WTC11 (cell line): ENCODE measurements at places on chromosomes 11 and 22.

- DNase-seq: no peak
Observed at GRCh38 chr22:45230026-45230721, 10.5 kb downstream of the KIAA0930 start.

- DNase-seq: peak; percentile 7
Observed at GRCh38 chr11:2527621-2528291, 82.9 kb downstream of the KCNQ1 start.

DNA sequence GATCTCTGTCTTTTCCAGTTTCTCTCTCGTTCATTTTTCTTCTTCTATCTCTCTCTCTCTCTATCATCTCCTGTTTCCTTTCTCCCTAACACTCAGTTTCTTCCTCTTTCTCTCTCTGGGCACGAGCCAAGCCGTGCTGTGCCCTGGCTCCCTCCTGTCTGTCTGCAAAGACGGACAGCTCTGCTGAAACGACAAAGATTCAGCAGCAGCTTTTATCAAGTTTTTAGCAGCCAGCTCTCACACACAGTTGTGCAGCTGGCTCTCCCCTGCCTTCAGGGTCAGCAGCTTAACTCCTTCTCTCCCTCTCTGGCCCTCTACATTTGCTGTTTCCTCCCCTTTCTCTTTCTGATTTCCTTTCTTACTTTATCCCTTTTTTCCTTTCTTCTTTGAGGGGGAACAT lies 352.0 kb upstream of the MPPED2 start:
- no peak for DNase-seq

DNA sequence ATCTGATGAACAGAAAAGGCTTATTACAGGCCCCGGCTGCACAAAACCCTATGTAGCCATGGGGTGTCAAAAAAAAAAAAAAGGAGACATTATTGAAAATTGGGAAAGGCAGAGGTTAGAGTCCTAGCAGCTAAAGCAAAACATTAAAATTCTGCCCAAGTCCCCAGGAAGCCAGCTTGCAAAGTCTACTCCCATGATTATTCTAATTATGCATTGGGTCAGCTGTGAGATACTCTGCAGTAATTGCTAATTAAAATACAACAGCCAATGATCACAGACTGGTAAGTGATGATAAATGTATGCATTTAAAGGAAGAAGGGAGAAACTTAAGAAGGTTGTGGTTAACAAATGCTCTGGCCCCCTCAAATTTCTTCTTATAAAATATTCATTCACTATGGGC lies 286.9 kb upstream of the PITPNB start:
- DNase-seq: no peak

DNA sequence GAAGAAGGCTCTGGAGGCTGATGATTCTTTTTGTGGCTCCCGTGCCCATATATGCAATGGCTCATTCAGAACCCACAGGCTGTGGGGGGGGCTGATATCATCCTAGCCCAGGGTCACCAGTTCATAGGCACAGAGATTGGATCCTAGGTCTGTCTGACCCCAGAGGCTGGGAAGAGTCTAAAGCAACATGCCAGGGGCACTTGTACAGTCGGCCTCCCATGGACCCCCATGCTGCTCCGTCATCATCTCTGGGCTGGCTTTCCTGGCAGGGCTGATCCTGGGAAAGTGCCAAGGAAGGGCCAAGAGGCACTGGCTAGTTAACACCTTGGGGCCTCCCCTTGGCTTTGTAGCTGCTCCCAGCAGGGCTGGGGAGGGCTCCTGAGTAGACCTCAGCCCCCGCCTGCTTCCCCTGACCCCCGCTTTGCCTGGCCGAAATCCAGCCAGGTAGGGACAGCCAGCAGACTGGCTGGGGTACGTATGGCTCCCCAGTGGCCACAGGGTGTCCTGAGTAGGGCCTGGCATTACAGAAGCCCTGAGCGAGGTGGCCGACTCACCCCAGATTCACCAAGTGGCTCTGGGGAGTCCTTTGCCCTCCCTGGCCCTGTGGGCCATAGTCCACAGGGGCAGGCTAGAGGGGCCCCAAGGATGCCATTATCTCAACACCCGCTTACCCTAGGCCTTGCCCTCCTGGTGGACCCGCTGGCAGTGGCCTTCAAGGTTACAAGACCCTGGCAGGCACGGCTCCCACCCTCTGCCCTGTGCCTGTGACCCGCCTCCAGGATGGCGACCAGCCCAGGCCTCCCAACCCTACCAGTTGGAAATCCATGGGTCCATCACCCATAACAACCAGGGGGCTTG lies 22.5 kb downstream of the FADS3 start:
- DNase-seq: no peak

DNA sequence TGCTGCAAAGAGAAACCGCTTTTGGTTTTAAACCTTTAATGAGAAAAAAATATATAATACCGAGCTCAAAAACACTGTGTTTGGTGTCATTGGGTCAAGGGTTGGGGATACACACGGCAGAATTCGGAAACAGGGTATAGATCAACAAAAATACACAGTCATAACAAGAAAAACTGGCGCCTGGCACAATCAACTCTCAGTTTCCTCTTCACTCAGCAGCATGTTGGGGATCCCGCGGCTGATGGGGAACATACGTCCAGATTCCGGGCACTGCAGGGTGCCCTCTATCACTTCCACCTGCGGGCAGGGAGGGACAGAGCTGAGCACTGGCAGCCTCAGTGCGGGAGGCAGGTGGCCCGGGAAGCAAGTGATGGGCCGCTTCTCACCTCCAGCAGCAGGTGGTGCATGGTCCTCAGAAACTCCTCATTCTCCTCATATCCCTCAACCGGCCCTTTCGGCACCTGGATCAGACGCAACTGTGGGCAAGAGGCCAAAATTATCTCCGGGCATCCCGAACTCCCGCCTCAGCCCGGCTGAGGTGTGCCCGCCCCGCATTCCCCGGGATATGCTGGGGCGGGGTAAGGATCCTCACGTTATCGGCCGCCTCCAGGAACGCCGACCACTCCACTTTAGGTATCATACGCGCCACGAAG lies 561 bp downstream of the TRMT112 start:
- DNase-seq: peak; percentile 39

- DNase-seq: peak; percentile 23
Observed at GRCh38 chr11:44199298-44199697, 103.8 kb downstream of the EXT2 start.

GRCh38 chr11:121244884-121245283 lies 47.7 kb upstream of the SC5D start:
- DNase-seq: no peak

- no peak for DNase-seq
Observed at GRCh38 chr11:118649941-118650340, 29.5 kb downstream of the TREH start.

- peak; percentile 2 for DNase-seq
Observed at GRCh38 chr11:78218707-78219492, 30.2 kb downstream of the USP35 start.

- no peak for DNase-seq
Observed at GRCh38 chr11:112617098-112617425, 344.2 kb upstream of the NCAM1 start.

DNA sequence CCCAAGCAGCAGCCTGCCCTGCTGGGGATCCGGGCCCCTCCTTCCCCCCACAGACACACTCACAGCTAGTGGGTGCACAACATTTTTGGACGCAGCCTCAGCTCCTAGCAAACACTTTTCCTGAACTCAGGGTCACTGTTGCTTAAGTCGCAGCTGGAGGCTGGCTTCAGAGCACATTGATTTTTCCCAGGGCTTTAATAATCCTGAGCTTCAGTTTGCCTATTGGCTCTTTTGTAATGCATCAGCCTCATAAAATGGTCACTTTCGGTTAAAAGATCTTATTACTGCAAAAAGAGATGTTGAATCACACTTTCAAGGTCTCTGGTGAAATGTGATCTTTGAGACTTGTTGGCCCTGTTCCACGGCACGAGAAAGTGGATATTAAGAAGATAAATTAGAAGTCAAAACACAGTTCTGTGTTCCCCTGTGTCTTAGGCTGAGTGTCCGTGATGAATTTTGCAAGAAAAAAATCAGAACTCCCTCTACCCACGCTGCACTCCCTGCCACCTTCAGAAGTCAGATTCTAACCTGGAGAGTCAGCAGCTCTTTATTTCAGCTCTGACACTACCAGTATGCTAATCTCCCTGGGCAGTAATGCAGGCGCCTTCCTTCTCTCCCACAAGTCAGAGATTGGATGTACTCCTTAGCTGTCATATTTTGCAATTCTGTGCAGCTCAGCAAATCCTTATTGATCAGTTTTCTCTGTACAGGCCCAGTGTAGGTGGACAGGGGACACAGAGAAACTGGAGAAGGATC lies 158.2 kb upstream of the E2F8 start:
- DNase-seq: no peak

- no peak for DNase-seq
Observed at GRCh38 chr11:1276041-1276790, 33.2 kb downstream of the TOLLIP start.

- DNase-seq: peak; percentile 10
Observed at GRCh38 chr11:2522631-2523255, 77.9 kb downstream of the KCNQ1 start.

DNA sequence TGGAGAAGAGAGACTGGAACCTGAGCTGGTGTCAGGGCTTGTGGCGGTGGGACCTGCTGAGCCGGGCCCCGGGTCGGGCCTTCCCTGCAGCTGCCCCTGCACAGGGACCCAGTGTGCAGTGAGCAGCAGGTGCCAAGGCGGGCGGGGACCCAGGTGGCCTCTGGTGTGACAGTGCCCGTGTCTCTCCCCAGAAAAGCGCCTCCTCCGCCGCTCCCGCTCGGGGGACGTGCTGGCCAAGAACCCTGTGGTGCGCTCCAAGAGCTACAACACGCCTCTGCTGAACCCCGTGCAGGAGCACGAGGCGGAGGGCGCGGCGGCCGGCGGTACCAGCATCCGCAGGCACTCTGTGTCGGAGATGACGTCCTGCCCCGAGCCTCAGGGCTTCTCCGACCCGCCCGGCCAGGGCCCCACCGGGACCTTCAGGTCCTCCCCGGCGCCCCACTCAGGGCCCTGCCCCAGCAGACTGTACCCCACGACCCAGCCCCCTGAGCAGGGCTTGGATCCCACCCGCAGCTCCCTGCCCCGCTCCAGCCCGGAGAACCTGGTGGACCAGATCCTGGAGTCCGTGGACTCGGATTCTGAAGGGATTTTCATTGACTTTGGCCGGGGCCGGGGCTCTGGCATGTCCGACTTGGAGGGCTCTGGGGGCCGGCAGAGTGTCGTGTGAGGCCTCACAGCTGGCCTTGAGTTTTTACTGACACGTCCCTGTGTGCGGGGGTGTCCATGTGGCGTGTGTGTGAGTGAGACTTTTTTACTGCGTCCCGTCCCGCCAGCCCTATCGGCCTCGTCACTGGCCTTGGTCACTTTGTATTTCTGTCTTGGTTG lies 15.6 kb upstream of the ARHGAP8 start:
- DNase-seq: no peak

DNA sequence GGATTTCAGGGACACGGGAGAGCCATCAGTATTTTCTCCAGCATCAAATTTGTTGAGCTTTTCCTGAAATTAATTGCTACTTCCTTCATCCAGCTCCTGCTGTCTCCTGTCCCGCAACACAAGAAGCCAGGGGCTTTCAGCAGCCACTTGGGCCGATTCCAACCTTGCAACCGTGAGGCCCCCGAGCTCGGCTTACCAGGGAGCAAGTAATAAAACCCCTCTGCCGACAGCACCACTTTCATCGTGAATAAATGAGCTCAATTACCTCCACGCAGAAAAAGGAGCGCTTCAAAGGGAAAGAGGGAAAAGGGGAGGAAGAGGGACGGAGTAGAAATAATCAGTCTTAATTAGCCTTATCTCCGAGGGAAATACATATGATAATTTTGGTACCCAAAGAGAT lies 76.6 kb downstream of the CELSR1 start:
- DNase-seq: no peak

- no peak for DNase-seq
Observed at GRCh38 chr22:45852826-45853225, 124.1 kb downstream of the WNT7B start.

DNA sequence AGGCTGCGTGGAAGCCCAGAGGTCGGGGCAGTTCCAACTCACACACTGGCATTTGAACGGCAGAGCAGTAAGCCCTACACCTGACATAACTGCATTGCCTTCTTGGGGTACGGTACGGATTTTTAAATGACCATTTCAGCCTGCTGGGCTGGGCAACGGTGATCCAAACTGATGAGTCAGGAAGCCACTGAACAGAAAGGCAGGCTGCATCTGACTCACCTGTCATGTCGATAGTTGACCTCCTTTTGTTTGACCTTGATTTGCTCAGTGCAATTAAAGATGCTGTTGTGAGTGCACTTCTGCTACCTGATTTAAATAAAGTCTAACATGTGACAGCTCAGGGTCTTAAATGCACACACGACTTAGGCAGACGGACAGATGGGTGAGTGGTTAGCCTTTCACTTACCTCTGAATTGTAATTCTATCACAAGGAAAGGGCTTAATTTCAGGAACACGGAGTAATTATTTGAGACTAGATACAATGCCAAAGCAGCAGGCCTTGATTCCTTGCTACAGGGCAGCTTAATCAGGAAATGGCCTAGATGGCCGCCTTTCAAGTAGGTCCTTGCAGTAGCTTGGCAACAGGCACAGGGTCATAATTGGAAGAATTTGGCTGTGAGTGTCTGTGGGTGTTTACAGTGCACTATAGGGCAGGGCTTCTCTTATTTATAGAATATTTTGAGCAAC lies 52.2 kb downstream of the BMAL1 start:
- no peak for DNase-seq

DNA sequence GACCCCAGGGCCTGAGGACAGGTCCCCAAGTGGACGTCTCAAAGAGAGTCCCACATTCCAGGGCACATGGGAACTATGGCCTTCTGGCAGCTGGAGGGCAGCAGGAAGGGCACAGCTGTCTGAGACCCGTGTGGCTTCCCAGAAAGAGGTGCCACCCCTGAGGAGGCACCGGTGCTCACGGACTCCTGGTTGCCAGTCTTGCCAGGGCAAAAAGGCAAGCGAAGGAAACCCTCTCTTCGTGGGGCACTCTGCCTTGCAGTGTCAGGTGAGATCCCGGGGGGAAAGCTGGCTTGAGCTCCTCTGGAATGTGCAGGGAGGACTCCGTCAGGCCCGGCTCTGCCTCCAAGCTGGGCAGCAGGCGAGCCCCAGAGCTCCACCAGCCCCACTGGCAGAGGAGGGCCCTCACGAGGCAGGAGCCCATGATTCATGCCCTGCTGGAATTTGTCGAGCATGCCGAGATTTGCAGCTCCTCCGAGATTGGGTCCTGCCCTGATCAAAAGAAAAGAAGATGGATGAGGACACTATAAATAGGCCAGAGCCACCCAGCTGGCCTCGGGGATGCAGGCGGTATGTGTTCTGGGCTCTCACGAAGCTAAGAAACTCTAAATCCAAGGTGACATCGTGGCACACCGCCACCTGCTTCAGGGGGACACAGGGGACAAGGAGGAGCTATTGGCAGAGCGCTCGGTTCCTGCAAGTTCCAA lies 9.9 kb upstream of the CELSR1 start:
- no peak for DNase-seq

DNA sequence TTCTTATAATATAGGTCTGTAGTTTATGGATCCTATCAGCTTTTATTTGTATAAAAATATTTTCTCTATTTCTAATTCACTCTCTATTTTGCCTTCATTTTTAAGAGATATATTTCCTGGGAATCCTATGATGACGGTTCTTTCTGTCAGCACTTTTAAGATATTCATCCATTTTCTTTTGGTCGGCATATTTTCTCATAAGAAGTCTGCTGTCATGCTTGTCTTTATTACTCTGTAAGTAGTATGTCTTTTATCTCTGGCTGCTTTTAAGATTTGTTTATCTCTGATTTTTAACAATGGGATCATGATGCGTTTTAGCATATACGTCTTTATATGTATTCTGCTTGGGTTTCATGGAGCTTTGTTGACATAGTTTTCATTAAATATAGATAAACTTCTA lies 175.5 kb downstream of the SNX19 start:
- no peak for DNase-seq

- no peak for DNase-seq
Observed at GRCh38 chr11:25876456-25876965, 455.4 kb upstream of the ANO3 start.

GRCh38 chr11:36010010-36010740 lies 66.3 kb downstream of the LDLRAD3 start:
- DNase-seq: no peak

- no peak for DNase-seq
Observed at GRCh38 chr22:44179989-44180705, 578 bp upstream of the PARVG start.
